ENCODE measurements at places on chromosomes 2 and 18.

- DNase-seq, result no peak
These were observed 882 bp downstream of the PLA2R1 start for GRCh38 chr2:160061533-160061932.

GRCh38 chr2:193966590-193966989 lies 1690.4 kb upstream of the SLC39A10 start:
- DNase-seq, result no peak

DNA sequence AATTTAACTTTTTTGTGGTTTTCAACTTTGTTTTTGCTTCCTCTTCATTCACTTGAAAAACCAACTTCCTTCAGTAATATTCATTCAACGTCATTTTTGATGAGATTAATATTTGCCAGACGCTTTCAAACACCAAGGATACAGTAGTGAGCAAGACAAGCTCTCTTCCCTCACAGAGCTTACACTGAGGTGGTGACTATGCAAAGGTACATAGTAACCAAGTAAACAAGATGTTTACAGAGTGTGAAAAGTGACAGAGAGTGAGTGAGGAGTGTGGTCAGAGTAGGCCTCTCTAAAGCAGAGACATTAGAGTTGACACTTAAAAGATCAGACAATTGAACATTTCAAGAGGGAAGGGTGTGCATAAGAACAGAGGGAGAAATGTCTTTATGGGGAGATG lies 155.5 kb downstream of the TMEM247 start:
- DNase-seq, result no peak

- DNase-seq, result no peak
These were observed 123.0 kb downstream of the KLHL29 start for GRCh38 chr2:23508066-23508390.

DNA sequence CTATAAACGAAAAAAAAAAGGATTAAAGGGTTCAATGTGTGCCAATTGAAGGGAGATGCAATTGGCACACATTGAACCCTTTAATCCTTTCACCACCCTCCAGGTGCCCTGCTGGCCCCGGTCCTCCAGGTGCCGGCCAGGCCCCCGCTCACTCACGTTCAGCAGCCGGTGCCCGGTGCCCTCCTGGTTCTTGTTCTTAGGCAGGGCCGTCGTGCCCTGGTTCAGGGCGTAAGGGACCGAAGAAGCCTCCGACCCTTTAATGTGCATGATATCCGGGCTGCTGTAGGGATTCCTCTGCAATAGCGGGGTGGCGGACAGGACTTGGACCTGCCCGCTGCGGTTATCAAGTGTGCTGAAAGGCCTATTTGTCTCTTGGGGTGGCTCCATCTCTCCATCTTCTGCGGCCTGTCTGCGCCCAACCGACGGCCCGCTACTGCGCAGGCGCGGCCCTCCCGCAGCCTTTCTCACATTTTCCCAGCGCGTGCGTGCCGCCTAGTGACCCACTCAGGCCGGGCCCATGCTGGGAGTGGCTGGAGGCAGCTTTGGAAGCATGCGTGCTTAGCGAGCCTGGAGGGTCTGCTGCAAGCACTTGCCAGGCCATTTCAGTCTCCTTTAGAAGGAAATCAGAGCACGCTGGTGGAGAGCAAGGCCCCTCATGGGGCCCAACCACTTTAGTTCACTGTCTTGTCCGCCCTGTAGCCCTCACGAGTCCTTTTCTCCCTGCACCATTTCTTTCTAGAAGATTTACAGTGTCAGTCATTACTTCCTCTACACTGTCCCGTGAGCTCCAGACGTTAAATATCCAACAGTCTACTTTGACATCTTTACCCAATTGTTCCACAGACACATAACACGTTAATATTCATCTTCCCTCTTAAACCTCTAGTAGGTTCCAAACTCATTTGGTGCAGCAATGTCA lies 24.3 kb downstream of the TMEM237 start:
- DNase-seq, result peak; percentile 87

DNA sequence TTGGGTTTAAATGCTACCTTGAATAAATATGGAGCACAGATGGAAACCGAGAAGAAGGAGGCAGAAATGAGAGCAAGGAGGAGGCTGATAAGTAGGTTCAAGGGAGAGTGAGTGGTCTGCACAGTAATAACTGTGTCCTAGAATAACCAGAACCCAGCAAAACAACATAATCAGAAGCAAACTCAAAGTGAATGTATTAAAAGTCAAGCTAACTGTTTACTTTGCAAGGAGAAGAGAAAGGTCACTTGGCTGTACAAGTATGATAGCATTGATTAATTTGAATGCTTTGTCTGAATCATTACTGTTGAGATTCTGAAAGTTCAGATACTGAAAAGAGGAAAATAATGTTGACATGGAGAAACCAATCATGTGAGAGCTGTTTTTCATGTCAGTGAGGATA lies 258.8 kb downstream of the PLCL1 start:
- DNase-seq, result no peak

DNA sequence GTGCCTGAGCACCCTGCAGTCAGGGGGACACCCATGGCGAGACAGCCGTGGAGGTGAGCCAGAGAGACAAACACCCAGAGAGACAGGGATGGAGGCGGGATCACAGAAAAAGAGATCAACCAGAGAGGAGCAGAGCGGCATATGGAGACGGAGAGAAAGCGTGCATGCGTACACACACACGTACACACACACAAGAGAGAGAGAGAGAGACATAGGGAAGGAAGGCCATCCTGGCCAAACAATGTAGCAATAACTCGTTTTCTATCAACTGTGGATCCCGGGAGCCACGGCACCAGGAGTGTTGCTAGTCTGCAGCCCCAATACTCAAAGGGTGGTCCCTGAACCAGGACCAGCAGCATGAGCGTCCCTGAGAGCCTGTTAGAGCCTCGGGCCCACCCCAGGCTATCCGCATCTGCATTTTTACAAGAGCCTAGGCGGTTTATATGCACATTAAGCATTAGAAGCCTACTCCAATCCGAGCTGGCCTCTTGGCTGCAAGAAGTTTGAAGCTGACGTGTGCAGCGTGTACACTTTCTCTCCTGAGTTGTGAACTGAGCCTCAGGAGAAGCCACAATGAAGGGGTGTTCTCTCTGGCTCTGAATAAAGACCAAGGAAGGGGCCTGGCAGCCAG lies 50.1 kb upstream of the MYCN start:
- no peak for DNase-seq

DNA sequence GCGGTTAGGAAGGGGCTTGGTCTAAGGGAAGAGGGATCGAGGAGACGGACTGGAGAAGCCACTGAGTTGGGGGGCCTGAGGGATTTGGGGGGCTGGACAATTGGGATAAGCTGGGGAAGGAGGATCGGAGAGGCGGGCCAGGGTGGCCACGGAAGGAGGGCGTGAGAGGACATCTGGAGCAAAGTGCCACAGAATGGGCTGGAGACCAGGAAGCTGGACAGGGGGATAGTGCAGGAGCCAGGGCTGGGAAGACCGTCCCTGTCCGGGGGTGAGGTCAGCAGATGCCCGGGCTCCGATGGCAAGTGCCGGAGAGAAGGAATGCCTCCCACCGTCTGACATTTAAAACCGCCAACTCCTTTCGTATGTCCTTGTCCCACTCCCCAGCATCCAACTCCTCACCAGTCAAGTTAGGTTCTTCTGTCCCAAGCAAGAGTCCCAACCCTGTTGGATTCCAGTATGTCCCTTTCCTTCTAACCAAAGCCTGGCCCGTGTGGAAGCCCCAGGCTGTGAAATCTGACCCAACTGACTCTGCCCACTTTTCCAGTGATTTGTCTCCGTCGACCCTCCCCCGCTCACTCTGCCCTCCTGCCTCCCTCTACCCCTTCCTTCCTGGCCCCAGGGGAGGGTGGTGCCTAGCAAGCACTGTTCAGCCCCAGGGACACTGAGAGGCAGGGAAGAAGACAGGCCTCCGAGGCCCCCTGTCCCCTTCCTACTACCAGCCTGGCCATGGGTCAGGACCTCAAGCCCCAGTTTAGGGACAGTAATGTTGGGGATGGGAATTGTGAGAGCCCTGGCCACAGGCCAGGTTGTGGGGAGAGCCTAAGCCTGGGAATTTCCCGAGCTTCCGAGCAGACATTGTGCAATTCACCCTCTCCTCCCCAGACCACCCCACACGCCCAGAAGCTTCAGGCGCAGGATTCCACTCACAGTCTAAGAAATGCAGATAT lies 31.5 kb upstream of the TMBIM1 start:
- DNase-seq, result peak; percentile 58
